ENCODE measurements at places on chromosomes 7 and 10.

GRCh38 chr10:113991091-113991860 is 52.4 kb upstream of the ADRB1 start:
- no peak for DNase-seq
- no peaks in the 10 kb centered on the region for H3K4me1 ChIP-seq
- no peak overlapping the region for H3K27ac ChIP-seq
- peaks cover 7% of the 10 kb centered on the region for H3K27me3 ChIP-seq
- H3K36me3 ChIP-seq = no peaks in the 10 kb centered on the region
- no peak overlapping the region for H3K4me3 ChIP-seq

DNA sequence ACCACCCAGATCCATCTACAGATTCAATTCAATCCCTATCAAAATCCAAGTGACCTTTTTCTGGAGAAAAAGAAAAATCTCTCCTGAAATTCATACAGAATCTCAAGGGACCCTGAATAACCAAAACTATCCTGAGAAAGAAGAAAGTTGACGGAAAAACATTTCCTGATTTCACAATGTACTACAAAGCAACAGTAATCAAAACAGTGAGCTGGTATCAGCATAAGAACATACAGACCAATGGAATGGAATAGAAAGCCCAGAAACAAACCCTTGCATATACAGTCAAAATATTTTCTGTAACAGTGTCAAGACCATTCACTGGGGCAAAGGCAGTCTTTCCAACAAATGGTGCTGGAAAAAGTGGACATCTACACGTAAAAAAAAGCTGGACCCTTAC is 89.9 kb downstream of the JMJD1C start:
- H3K4me1 ChIP-seq = no peaks in the 10 kb centered on the region
- no peaks in the 10 kb centered on the region for H3K27me3 ChIP-seq
- no peak for DNase-seq
- peaks cover 16% of the 10 kb centered on the region for H3K36me3 ChIP-seq
- no peak overlapping the region for H3K27ac ChIP-seq

DNA sequence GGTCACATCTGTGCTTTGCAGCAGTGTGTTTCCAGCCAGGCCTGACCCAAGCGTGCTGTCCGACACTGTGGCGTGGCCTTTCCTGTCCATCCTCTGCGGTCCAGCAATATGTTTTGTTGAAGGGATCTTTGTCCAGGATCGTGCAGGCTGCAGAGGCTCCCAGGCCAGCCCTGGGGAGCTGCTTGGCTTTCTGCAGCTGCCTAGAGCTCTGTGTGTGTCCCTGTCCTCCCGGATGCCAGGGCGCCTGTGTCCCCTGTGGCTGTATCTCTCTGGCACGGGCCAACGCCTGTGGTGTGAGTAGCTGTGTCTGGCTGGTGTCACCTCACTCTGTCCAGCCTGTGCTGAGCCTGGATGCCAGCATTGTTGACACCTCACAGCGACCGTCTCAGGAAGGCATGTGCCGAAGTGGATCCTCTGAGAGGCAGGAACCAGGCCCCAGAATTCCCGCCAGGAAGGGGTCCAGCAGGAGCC is 94.5 kb downstream of the INPP5A start:
- H3K27me3 ChIP-seq = no peaks in the 10 kb centered on the region
- H3K4me1 ChIP-seq = peaks cover 44% of the 10 kb centered on the region
- peak overlapping the region; percentile 73 for H3K27ac ChIP-seq
- DNase-seq = no peak

DNA sequence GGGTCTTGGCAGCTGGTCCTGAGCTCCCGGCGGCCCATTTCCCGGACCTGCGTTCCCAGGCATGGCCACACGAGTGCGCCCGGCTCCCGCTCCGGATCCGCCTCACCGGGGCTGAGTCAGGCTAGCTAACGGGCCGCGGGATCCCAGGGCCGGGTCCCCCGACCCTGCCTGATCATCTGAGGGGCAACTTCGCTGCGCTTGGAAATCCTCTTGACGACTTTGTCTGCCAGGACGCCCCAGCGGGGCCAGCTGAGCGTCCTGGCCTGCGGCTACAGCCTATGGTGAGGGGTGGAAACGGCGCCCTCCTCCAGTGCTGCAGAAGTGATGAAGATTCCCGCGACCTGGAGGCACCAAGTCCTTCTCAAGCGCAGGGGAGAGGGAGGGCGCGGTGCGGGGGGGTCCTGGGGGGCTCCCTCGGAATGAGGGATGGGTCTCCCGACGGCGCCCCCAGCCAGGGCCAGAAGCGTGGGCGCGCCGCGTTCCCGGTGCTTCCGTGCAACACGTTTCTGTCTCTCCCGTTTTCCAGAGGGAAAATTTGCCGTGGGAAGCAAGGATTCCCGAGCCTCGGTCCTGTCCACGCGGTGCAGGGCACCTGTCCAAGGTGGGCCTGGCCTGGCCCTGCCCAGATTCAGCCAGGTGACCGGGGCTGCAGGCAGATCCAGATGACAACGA is 212.4 kb downstream of the CCSER2 start:
- no peak for DNase-seq
- H3K4me3 ChIP-seq = peak overlapping the region; percentile 61
- H3K36me3 ChIP-seq = no peaks in the 10 kb centered on the region

DNA sequence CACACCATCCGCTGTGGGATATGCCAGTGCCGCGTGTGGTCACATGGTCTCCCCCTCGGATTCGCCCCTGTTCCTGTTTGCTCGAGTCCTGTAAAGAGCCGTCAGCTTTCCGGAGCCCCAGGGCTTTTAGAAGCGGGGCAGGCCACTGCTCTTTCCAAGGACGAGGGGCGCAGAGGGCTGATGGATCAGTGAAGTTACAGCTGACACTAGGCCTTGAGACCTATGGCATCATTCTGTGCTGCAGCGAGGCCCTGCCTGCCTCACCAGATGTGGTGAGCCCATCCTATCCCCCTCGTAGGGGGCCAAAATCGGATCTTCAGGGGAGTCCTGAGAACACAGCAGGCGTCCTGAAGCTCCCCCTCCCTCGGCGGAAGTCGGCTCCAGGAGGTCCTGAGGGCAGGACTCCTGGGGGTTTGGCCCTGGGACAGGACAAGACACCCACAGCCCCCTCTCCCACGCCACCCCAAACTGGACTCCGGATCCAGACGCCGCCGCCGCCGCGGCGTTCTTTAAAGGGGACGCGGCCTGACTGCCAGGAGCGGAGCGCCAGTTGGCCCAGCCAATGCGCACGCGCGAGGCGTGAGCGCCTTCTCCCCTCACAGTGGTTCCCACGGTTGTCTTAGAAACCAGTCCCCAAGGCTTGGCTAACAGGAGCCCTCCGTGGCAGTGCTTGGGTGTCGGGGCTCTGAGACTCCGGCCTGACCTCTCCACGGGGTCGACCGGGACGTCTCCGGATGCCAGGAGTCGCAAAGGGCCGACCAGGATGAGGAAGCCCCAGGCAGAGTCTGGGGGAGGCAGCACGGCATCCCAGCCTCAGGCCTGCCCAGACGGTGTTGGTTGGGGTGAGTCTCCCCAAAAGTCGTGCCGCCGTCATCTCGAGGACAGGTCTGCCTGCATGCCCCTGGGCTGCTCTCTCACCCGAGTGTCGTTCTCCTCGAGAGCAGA is 371.7 kb downstream of the ZNF716 start:
- no peaks in the 10 kb centered on the region for H3K4me1 ChIP-seq
- no peak overlapping the region for H3K4me3 ChIP-seq
- no peak overlapping the region for H3K27ac ChIP-seq
- H3K27me3 ChIP-seq = no peaks in the 10 kb centered on the region
- DNase-seq = no peak
- peaks cover 6% of the 10 kb centered on the region for H3K36me3 ChIP-seq

DNA sequence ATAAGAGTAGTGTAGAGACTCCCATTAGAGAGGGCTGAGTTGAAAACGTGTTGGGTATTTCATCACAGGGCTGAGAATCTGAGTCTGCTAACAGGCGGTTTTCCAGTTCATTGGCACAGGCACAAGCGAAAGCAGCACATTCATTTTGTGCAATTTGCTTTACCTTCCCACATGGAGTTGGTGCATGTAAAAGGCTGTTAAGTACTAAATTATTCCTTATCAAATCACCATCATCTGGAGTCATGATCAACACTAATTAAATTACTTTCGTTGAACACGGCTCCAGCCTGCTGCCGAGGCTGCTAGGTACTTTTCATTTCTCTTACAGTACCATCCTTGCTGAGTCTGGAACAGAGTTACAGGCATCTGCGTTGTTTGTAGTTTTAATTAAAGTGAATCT is 43.8 kb downstream of the ETV1 start:
- no peaks in the 10 kb centered on the region for H3K27me3 ChIP-seq
- peaks cover 53% of the 10 kb centered on the region for H3K4me1 ChIP-seq
- no peak for DNase-seq
- no peaks in the 10 kb centered on the region for H3K36me3 ChIP-seq

DNA sequence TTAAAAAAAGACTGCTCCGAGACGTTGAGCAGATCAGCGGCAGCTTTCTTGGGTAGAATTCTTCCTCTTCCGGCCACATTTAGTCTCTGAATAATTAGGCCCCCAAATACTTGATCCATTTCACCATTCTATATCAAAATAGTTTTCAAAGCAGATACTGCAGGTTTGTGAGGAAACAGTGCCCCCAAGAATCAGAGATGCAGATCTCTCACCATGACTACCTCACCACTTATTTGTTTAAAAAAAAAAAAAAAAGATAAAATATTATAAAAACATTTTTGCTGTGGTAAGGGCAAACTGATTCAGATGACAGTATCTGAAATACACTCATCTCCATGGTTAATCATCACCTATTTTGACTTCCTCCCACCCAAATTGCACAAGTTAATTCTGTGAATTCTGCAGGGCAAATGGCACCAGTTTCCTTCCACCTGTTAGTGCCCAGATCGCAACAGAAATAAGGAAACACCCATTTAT is 210.4 kb downstream of the FAM107B start:
- DNase-seq = no peak
- peaks cover 18% of the 10 kb centered on the region for H3K36me3 ChIP-seq
- H3K27ac ChIP-seq = no peak overlapping the region
- H3K4me1 ChIP-seq = peaks cover 2% of the 10 kb centered on the region

- H3K36me3 ChIP-seq = no peaks in the 10 kb centered on the region
- no peak for DNase-seq
Observed at GRCh38 chr7:129076886-129077285, 22.0 kb upstream of the TNPO3 start.

DNA sequence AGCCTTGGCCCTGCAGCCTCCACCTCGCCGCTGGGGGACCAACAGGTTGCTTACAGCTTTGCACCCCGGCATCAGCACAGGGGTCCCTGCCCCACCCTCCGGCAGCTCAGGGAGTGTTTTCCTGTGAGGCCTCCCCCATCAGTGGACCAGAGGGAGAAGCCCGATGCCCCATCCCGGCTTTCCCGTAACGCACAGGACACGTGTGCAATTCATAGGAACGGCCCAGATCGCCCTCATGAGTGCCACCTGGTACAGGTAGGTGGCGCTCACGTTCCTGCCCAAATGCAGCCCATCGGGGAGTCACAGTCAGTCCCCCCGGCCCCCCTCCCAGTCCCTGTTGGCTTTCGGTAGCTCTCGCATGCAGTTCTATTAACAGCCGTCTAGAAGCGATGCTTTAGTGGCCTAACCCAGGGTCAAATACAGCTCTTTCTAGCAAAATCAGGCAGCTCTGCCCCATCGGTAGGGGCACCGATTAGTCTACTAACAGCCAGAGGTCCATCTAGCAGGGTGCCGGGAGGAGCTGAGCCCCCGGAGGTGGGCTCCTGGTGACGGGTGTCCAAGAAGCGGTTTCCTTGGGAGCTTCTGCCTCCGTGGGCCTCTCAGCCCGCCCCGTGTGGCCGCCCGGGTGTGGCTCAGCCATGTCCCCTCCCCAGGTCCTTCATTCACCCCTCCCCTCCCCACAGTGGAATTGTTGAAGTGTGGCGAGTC is 48.4 kb upstream of the GTF2IRD1 start:
- no peak overlapping the region for H3K27ac ChIP-seq
- peaks cover 7% of the 10 kb centered on the region for H3K36me3 ChIP-seq
- H3K4me1 ChIP-seq = no peaks in the 10 kb centered on the region

- H3K27ac ChIP-seq = peak overlapping the region; percentile 80
- no peaks in the 10 kb centered on the region for H3K36me3 ChIP-seq
- H3K4me1 ChIP-seq = peaks cover 37% of the 10 kb centered on the region
- H3K4me3 ChIP-seq = no peak overlapping the region
Observed at GRCh38 chr10:30431435-30431911, 2.5 kb upstream of the MAP3K8 start.

GRCh38 chr7:132154248-132154647 is 422.0 kb downstream of the PLXNA4 start:
- H3K36me3 ChIP-seq = no peaks in the 10 kb centered on the region
- no peak overlapping the region for H3K27ac ChIP-seq
- peaks cover 87% of the 10 kb centered on the region for H3K27me3 ChIP-seq
- DNase-seq = no peak
- peaks cover 7% of the 10 kb centered on the region for H3K4me1 ChIP-seq

GRCh38 chr7:83691095-83691494 is 42.2 kb upstream of the SEMA3E start:
- no peak overlapping the region for H3K4me3 ChIP-seq
- H3K36me3 ChIP-seq = no peaks in the 10 kb centered on the region

- peaks cover 45% of the 10 kb centered on the region for H3K4me1 ChIP-seq
- H3K27ac ChIP-seq = peak overlapping the region; percentile 37
- no peak overlapping the region for H3K4me3 ChIP-seq
- H3K36me3 ChIP-seq = peaks cover 5% of the 10 kb centered on the region
Observed at GRCh38 chr7:46292741-46293140, 371.7 kb upstream of the IGFBP3 start.

GRCh38 chr10:12193193-12193592 is 2.5 kb downstream of the NUDT5 start:
- no peak for DNase-seq
- H3K27me3 ChIP-seq = no peaks in the 10 kb centered on the region
- H3K36me3 ChIP-seq = no peaks in the 10 kb centered on the region
- H3K27ac ChIP-seq = no peak overlapping the region
- peaks cover 23% of the 10 kb centered on the region for H3K4me1 ChIP-seq
- H3K4me3 ChIP-seq = no peak overlapping the region

DNA sequence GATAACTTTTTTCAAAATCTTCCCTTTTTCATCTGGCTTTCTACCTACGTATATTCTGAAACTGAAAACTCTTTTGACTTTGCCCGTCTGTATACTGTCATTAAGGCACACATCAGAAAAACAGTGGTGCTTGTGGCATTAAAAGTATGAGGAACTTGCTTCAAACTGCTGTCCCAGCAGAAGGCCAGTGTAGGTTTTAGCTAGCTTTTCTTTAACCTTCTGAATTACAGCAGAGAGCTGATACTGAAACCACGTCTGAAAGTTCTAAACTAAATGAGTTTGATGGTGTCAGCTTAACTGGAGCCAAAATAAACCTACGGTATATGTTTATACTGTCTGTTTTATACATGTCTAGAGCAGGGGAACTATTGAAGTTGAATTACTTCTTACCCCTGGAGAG is 283.4 kb downstream of the TFEC start:
- H3K36me3 ChIP-seq = no peaks in the 10 kb centered on the region
- no peak for DNase-seq
- no peak overlapping the region for H3K4me3 ChIP-seq

- no peak for DNase-seq
- peaks cover 79% of the 10 kb centered on the region for H3K36me3 ChIP-seq
- no peaks in the 10 kb centered on the region for H3K27me3 ChIP-seq
- H3K27ac ChIP-seq = no peak overlapping the region
Observed at GRCh38 chr7:70788276-70788675, 343.7 kb upstream of the GALNT17 start.

DNA sequence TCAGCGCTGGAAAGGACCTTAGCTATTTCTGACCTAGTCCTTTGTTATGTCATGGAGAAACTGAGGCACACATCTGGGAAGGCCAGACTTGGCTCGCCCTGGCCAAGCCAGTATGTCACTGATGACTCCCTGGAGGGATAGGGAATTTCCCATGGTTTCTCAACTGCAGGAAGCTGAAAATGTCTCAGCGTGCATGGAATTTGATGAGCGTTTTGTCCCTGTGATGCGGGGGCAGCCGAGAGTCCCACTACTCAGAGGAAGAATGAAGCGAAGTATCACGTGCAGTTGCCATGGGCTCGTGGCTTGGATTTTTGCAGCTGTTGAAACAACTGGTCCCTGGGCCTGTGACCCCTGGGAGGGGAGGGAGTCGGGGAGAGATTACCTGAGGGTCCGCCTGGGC is 44.8 kb downstream of the CLIP2 start:
- DNase-seq = no peak
- no peak overlapping the region for H3K27ac ChIP-seq
- no peaks in the 10 kb centered on the region for H3K4me1 ChIP-seq
- peaks cover 17% of the 10 kb centered on the region for H3K36me3 ChIP-seq
- no peak overlapping the region for H3K4me3 ChIP-seq
- no peaks in the 10 kb centered on the region for H3K27me3 ChIP-seq
